ENCODE measurements at places on chromosomes 4 and X.

- DNase-seq = no peak
Observed at GRCh38 chr4:1593881-1594345, 90.2 kb downstream of the FAM53A start.

DNA sequence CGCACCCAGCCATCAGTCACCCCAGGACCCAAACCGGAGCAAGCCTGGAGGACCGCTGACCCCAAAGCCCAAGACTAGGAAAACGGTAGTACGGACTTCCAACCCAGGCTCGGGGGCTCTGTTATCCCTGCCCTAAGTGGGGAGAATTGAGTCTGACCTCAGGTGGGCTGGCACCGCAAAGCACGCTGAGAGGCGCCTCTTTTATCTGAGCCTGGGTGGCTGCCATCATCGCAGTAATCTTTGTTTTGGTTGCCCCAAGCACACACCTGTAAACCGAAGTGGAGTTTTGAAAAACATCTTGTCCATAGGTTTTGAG is 894 bp upstream of the SH3RF1 start:
- DNase-seq = no peak

DNA sequence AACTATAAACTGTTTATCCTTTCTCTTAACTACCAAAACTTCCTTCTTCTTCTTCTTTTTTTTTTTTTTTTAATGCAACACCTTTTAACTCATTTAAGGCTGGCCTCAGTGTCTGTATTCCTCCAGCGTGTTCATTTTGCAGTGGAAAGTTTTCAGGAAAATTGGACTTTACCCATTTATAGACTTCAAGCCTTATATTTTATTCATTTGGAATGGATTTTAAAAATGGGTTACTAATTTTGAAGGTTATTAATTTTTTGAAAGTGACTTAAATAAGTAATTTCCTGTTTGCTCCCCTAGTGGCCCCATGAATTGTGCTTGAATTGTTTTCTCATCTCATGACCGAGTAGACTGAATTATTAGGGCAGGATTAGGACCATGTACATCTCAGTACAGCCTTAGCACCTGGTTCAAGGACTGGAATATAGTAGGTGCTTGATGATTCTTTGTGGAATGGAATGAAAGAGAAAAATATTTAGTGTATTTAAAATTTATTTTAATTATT is 282.7 kb downstream of the ANKRD50 start:
- DNase-seq = no peak

GRCh38 chr4:87649980-87650379 is at the start of gene DMP1:
Gene DMP1, plus strand, starts transcription at chr4:87650280. Its CDS starts 6,213 bp downstream, at chr4:87656493.
- no peak for DNase-seq

- DNase-seq = no peak
Observed at GRCh38 chr4:107027379-107027778, 8.7 kb downstream of the DKK2 start.

DNA sequence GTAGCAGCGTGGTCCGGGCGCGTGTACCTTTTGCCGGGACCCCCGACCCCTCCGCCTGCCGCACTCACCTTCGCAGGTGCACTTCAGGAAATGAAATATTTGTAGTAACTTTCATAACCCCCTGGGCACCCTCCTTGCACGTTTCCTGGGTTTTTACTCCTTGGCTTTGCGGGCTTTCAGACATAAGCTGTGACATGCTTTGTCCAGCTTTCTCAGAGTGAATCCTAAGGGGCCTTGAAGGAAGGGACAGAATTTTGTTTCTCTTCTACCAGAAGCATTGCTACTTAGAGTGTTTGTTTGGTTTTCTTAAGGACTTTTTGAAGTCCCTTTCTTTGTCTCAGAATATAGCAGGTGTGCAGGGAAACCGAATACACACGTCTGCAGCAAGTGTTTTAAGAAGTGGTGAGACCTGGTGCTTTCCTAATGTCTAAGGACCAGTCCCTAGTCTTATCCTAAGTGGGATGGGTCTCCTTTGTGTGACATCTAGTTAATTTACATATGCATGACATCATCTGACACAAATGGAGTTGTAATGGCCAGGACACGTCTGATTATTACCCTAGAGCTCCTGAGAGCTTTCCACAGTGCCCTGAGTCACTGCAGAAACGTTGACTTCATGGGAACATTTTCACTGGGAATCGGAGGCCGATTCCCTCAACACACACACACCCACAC is 1.3 kb downstream of the FAM149A start:
- DNase-seq = no peak

DNA sequence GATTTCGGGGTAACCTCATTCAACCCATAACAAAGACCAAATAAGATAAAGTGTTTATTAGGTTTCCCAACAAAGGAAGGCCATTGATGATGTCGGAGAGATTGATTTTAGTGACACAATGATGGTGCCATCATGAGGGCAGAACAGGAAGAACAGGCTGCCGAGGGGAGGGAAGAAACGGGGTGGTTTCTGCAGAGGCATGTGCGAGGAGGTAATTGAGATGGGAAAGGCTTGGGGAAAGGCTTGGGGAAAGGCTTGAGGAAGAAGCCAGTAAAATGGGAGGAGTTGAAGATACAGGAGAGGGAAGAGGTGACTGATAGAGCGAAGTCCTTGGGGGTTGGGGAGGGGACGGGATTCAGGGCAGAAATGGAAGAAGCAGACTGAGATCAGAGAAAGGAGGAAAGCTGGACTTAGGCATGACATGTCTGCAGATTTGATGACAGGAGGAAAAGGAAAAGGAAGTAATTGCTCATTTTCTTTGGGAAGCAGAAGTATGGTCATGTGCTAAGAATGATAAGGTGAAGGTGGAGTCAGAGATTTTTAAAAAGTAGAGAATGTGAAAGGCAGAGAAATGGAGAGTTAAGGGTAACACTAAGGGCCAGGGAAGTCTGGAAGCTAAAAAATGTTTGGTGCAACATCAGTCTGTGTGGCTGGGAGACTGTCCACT is 6.0 kb downstream of the HPSE start:
- DNase-seq = peak; percentile 28

DNA sequence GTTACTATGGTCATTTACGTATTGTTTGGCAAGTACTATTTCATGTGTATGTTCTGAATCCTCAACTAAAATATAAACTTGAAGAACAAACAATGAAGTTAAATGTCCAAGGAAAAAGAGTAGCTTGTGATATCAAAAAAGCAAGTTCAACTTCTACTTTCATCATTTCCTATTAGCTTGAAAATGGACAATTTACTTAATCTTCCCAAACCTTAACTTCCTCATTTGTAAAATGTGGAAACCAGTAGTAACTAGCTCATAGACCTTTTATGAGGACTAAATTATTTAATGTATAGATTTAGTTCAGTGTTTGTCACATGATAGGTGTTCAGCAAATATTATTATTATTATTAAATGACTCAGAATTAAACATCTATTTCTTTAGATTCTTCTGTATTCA is 276.8 kb upstream of the TET2 start:
- DNase-seq = no peak

DNA sequence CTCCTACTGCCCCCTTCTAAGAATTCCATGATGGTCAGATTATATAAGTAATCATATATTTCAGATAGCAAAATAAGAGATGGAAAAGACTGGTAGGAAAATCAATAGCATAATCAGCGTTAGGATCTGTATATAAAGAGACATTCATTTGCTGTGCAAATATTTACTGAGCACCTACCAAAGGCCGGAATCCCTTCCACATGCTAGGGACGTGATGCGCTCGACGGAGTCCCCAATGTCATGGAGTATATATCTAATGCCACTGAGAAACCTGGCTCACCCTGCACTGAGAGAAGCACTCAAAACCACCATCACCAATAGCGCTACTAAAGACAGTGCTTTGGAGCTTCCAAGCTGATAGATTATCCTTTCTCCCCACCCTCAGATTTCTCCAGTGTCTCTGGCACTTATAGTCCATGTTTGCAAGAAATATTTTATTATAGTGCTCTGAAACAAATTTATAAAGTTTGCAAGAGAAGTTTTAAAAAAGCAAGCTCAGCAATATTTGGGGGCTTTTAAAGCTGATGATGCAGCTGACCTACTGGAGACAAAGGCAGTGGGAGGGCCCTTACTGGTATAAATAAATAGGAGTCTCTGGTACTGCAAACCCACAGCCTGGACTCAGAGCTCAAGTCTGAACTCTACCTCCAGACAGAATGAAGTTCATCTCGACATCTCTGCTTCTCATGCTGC is at the start of gene CXCL13:
Gene CXCL13, plus strand, starts transcription at position 611 of the 693 bp plus-strand sequence. Its CDS starts 46 bp downstream, at position 657.
- no peak for DNase-seq

DNA sequence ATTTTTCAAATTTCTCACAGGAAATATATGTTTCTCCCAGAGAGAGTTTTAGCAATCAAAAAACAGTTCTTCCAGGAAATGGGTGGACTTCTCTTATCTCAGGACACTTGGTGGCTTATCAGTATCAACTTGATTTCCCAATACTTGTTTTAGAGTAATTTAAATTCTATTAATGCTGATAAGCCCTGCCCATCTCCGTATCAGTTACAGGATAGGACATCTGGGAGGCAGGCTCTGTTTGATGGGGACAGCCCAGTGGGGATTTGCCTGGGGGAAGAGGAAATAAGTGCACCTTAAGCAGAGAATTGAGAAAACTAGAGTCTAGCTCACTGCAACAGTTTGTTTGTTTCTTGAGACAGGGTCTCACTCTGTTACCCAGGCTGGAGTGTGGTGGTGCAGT is 43.2 kb upstream of the PDGFRA start:
- DNase-seq = peak; percentile 52

DNA sequence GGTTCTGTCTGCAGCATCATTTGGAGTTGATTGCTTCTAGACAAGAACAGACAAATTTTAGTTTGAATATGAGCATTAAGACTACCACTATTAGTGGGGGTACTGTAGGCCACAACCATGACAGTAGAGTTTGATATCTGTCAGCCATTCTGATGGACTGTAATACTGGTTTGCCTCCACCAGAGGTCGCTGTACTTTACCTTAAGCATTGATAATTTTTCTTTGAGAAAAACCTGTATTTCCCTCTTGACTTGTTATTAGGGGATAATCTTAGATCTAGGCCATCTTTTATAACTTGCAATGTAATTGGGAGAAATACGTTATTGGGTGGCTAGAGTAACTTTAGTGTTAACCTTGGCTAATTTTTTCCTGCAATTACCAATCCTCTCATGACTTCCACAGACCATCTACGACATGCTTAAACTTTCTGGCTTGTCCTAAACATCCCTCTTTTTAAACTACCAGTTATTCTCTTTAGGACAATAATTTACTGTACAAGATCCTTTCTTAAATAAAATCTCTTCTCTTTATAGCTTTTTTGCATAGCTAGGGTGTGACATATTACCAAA is 562.4 kb downstream of the MAGEB5 start:
- peak; percentile 1 for DNase-seq

- no peak for DNase-seq
Observed at GRCh38 chr4:122017296-122017695, 65.4 kb upstream of the TRPC3 start.
